ENCODE measurements at places on chromosomes 5 and 9.

DNA sequence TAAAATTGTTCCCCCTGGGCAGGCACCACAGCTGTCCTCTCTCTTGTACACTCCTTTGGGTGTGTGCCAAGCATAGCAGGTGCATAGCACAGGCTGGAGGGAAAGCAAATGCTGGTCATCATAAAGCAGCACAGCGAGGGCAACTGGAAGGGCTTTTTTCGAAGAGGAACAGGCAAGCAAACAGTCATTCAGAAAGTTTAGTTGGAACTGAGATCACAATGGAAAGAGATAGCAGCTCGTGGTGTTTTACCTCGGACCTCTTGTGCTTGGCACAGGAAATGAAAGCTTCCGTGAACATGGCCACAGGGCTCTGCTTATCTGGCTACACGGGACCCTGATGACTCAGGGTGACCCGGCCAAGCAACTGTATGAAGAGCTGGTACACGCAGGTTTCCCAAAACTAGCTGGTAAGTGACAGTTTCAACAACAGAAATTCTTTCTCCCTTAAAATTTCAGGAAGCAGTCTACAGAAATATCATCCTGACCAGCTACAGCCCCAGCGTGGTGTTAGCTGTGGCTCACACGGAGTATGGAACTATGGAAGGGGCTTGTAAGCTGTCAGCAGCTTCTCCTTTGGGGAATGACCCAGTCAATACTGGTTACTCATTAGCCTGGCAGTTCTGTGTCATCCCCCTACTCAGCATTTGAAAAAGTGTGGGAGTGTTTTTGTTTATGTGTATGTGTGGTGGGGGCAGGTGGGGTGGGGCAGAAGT is 48.1 kb downstream of the POC5 start:
- no peaks in the 10 kb centered on the region for H3K36me3 ChIP-seq
- no peak for DNase-seq
- no peak overlapping the region for H3K27ac ChIP-seq
- peak overlapping the region; percentile 4 for H3K4me3 ChIP-seq
- no peaks in the 10 kb centered on the region for H3K4me1 ChIP-seq

DNA sequence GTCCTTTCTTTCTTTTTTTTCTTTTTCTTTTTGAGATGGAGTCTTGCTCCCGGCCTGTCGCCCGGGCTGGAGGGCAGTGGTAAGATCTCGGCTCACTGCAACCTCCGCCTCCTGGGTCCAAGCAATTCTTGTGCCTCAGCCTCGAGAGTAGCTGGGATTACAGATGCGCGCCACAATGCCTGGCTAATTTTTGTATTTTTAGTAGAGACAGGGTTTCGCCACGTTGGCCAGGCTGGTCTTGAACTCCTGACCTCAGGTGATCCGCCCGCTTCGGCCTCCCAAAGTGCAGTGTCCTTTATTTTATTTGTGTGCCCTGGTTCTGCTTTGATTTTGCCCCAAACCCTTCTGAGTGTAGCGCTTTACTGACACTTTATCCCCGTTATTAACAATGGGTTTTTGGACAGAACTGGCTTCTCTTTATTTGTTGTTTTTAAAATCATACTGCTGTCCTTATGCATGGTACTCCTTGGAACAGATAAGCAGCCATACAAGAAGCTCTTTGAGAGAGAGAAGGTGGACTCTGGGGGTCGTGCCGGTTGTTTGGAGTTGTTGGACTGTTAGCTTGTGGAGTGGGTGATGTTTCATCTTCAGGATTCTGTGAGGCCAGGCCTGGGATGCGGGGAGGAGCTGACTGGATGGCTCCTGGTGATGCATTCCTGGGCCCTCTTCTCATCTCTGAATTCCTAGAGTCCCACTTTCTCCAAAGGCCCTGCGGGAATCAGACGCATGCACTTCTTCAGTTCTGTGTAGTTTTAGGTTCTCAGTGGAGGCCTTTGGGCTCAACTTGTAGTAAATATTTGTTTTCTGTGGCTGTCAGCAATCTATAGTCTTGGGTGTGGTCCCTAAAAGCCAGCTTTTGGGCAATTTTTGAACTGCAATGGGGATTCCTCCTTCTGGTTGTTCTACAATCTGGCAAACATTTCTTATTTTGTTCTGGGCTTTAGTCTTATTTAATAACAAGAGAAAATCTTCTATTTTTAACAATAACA is 47.8 kb downstream of the PTTG1 start:
- H3K27me3 ChIP-seq = no peaks in the 10 kb centered on the region
- H3K4me3 ChIP-seq = peak overlapping the region; percentile 51
- DNase-seq = no peak
- peaks cover 40% of the 10 kb centered on the region for H3K4me1 ChIP-seq
- no peaks in the 10 kb centered on the region for H3K36me3 ChIP-seq
- H3K27ac ChIP-seq = no peak overlapping the region

DNA sequence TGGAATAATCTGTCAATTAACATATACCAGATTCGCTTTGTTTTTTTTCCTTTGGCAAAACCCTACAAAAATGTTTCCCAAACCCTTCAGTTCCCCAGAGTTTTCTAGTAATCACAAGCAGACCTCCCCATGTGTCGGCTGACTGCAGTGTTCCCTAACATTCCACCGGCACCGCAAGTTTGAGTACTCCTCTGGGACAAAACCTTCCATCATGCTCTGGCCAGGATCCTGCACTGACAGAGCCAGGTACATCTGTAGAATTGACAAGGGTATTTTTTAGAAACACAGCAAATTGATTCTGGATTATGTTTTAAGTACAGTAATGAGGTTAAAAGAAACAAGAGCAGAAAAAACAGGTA is 174.7 kb downstream of the GAS1 start:
- H3K4me3 ChIP-seq = no peak overlapping the region
- H3K27ac ChIP-seq = no peak overlapping the region
- no peaks in the 10 kb centered on the region for H3K4me1 ChIP-seq
- H3K27me3 ChIP-seq = no peaks in the 10 kb centered on the region

DNA sequence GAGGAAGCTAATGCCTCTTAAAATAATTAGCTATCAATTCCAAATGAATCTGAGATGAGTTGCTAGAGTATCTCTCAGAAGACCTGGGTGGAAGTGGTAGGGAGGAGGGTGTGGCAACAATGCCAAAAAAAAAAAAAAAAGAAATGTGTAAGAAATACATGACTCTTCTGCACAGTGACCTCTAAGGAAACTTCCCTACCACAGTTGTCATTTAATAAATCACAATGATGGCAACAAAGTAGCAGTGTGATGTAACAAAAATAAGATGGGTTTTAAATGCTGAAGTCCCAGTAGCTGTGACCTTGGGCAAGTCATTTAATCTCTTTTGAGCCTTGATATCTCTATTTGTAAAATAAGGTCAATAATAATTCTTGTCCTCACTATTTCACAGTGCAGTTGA is 7.2 kb downstream of the FOXD1 start:
- DNase-seq = no peak
- no peak overlapping the region for H3K4me3 ChIP-seq
- H3K27me3 ChIP-seq = peaks cover 100% of the 10 kb centered on the region
- H3K36me3 ChIP-seq = no peaks in the 10 kb centered on the region
- no peak overlapping the region for H3K27ac ChIP-seq
- peaks cover 17% of the 10 kb centered on the region for H3K4me1 ChIP-seq

DNA sequence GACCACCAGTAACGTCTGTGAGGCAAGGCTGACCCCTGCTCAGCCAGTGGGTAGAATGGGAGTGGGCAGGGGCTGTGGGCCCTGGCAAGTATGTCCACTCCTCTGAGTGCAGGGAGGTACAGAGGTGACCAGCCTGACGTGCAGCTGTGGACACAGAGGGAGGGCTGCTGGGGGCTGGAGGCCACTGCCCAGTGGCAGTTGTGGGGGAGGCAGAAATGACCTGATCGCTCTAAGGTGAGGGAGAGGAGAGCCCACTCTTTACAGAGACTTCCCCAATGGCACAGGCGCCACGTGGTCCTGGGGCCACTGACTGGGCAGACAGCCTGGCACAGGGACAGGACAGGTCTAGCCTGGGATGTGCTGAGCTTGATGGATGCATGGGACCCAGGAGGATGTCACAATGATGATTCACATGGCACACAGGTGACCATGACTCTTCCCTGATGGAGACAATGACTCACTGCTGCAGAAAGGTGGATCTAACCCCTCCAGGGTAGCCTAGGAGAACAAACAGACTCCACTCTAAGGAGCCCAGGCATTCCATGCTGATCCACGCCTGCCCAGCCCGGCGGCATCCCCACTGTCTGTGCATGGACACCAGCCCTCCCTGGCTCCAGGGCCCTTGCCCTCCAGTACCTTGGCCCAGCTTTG is 7.7 kb downstream of the LPCAT1 start:
- peaks cover 81% of the 10 kb centered on the region for H3K36me3 ChIP-seq
- H3K4me3 ChIP-seq = no peak overlapping the region
- H3K4me1 ChIP-seq = peaks cover 56% of the 10 kb centered on the region
- H3K27ac ChIP-seq = peak overlapping the region; percentile 60
- DNase-seq = no peak

- no peak overlapping the region for H3K4me3 ChIP-seq
- peaks cover 80% of the 10 kb centered on the region for H3K36me3 ChIP-seq
- DNase-seq = no peak
Observed at GRCh38 chr9:120568816-120569215, 11.2 kb downstream of the CDK5RAP2 start.

Data from lower lobe of right lung (tissue), 2 donors.